ENCODE measurements at places on chromosomes 12 and 14.

DNA sequence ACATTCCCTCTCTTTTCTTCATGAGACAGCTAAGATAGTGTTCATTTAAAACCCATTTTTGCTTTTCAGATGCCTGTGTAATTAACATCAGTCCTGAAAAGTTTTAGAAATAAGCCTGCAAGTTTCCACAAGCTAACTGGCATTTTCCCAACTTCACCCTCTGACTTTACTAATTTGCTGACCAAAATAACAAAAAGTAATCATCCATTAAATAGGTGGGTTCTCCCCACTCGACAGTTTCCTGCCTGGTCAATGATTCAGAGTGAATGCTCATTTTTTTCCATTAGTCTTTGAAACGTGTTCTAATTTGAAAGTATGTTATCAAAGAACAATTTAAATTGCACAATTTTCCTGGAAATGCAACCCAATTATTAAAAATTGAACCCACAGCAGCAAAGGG is 23.6 kb downstream of the NELL2 start:
- no peak for DNase-seq

- no peak for DNase-seq
Measured at GRCh38 chr12:117688446-117688845, 280.3 kb downstream of the KSR2 start.

DNA sequence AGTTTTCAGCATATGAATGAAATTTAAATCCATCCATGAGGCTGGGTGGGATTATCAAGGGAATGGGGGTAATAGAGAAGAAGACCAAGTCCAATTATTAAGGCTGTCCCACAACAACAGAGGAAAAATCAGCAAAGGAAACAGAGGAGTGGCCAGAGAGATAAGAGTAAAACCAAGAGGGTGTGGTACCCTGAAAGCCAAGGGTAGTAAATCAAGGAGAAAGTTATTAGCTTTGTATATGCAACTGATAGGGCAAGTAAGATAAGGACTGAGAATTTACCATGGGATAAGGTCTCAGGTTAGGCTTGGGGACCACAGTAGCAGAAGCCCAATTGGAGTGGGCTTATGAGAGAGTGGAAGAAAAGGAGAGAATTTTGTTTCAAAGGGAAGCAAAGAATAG is 134.5 kb downstream of the NUAK1 start:
- no peak for DNase-seq

DNA sequence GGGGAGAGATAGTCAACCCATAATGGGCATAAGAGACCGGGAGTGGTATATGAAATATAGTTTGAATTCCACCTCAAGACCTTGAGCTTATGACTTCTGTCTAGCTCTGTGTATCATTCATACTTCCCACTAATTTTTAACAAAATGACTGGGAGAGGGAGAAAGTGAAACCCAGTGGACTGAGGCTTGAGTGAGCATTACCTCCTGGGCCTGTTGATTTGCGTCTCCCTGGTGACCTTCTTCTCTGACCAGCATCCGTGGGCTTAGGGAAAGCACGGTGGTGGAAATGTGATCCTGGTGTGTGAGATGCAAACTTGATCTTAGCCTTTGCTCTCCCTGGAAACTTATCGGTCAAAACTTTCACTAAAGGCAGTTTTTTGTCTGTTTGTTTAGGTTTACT is 207.9 kb upstream of the BCL2L14 start:
- DNase-seq = no peak

DNA sequence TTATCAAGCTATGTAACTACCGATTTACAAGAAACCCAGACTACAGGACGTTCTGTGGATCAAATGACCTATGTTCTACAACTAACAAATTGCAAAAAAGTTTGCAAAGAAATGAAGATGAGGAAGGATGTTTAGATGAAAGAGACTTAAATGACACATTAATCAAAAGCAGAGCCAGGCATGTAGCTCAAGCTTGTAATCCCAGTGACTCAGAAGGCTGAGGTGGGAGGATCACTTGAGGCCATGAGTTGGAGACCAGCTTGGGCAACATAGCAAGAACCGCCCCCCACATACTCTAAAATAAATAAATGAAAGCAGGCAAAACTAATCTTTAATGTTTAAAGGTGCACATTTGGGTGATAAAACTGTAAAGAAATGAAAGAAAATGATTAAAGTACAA is 331.9 kb downstream of the BTG1 start:
- DNase-seq = no peak

GRCh38 chr12:107393043-107393717 is 292.4 kb upstream of the PWP1 start:
- DNase-seq = no peak

GRCh38 chr14:68637106-68638021 is 155.5 kb downstream of the ZFP36L1 start:
- DNase-seq = no peak

DNA sequence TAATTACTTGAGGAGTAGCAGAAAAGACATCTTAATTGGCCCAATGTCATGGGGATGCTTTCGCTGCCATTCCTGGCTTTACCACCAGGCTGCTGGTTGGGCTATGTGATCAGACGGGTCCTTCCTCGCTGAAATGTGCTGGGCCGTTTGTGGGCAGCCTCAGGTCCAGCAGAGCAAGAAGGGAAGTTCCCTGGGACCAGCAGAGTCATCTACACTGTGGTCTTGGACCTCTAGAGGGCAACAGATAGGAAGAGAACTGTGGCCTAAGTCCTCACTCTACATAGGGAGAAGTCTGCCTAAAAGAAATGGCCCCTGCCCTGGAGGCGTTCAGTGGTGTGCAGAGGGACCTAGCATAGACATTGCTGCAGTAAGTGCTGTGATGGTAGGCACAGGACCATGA is 10.9 kb downstream of the EVL start:
- peak; percentile 64 for DNase-seq

- no peak for DNase-seq
Measured at GRCh38 chr14:87800216-87800615, 192.8 kb downstream of the GALC start.

GRCh38 chr14:71322655-71323250 is 415.5 kb downstream of the PCNX1 start:
- peak; percentile 61 for DNase-seq

DNA sequence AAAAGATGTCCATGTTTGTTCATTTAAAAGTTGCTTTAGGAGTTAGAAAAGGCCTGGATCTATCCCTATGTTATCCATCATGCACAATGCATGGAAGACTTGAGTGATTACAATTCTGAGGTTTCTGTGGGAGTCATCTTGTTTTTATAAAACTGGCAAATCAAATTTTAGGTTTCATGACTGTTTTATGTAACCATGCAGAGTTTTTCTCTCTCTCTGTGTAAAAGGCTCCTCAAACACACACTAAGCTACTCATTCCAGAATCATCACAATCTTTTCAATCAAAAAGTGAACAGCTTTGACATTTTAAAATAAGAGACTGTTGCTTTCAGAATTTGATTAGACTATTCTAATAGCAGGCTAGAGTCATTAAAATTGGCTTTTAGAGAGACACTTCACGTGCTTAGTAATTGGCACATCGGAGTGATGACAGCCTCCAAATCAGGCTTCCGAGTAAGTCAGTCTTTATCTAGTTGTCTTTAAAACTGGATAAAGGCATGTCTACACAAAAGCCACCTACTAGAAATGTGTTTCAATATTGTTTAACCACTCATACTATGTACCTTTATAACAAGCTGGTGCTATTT is 31.9 kb downstream of the PRICKLE1 start:
- no peak for DNase-seq

GRCh38 chr12:96308881-96309280 is 91.4 kb downstream of the CDK17 start:
- no peak for DNase-seq

DNA sequence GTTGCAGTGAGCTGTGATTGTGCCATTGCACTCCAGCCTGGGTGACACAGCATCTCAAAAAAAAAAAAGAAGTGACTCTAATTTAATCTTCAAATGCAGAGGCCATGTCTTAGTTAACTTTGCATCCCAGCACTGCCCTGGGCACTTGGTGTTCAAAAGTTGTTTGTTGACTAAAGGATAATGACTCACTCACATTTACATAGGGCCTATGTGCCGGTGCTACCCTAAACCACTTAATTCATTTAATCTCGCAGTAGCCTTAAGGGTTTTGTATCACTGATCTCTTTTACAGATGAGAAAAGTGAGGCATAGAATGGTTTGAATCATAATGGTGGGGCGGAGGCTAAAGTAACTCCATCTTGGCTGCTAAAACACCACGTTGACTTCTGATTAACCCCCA is 23.7 kb downstream of the MFAP5 start:
- DNase-seq = no peak

DNA sequence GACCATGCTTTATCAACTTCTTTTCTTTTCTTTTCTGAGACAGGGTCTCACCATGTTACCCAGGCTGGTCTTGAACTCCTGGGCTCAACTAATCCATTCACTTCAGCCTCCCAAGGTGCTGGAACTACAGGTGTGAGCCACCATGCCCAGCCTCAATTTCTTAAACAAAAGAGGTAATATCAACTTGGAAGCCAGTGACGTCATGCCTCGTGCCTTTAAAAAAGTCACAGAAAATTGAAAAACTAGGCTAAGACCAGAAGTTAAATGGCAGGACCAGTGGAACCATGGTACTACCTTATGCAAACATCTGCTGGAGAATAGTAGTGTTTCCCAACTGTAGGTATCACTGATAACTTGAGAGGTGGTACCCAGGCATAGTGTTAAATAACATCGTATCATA is 103.3 kb downstream of the KSR2 start:
- DNase-seq = no peak

- peak; percentile 53 for DNase-seq
Measured at GRCh38 chr12:51591016-51591901, at the start of gene SCN8A. Gene SCN8A (plus strand): TSS chr12:51591233. CDS start chr12:51662818, 71,585 bp downstream.

GRCh38 chr12:25458047-25458552 is 95.0 kb downstream of the LMNTD1 start:
- no peak for DNase-seq

DNA sequence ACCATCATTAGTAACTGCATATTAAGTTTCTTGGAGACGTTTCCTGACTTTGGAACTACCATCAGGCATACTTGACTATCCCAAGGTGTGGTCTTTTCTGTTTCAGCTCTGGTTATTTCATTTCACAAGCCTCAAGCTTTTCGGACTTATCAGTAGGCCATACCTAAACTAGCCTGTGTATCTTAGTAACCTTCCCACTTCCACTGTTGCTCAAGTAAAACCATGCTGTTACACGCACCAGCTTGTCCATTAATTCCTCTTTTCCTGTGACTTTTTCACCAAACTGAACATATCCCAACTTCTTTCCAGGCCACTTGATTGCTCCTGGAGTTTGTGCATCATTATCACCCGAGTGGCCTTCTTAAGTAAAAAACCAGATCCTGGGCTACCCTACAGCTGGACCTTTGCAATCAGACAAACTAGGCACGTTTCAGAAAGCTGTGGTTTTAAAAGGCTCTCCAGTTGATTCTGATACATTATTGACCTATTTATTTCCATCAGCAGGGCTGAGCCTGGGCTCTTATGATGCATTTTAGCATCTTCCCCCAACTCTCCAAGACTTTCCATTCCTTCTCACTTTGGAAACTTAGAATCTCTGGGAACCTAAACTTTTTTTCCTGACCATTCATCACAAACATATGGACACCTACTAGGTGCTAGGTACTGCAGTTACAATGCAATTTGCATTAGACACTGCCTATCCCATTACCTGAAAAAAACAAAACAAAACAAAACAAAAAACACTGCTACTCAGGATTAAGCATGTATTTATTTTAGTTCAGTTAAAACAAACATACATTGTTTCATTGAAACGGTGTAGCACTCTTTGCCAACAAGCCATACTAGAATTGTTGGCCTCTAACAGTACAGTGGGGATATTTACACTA is 14.9 kb downstream of the SLC38A2 start:
- DNase-seq = no peak

- no peak for DNase-seq
Measured at GRCh38 chr14:70472253-70473159, 20.5 kb downstream of the ADAM21 start.

GRCh38 chr12:112169161-112169872 is 44.0 kb downstream of the TRAFD1 start:
- DNase-seq = no peak

DNA sequence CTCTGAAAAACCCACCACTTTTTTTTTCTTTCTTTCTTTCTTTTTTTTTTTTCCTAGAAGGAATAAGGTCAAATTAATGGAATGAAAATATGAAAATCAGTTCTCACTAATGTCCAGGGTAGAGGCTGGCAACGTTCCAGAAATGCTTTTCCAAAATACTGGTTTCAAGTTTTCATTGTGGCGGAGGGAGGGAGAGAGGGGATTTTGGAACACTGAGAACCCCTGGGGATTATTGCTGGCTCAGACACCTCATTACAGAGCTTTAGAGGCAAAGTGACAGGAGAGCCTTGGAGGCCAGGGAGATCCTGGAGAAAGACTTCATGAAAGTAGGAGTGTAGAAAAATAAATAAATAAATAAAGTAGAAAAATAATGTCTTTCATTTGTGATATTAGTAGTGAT is 45.4 kb downstream of the ALX1 start:
- DNase-seq = no peak

DNA sequence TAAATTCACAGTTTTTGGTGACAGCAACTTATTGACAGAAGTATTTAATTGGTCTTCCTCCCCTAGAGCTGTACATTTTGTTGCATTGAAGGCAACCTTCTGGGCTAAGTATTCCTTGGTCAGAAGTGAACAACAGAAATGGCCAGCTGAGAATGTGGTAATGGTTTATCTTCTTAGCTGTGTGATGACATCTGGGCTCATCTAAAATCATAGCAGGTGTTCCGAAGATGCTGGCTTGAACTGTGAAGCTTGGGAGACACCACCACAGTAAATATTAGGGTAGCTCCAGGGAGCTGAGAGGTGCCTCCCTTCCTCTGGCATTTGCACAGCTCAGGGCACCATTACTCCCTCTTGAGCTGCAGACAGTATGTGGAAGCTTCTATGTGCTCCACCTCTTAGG is 3.7 kb upstream of the PTPRB start:
- no peak for DNase-seq

GRCh38 chr14:59337141-59337611 is 128.0 kb downstream of the GPR135 start:
- no peak for DNase-seq

DNA sequence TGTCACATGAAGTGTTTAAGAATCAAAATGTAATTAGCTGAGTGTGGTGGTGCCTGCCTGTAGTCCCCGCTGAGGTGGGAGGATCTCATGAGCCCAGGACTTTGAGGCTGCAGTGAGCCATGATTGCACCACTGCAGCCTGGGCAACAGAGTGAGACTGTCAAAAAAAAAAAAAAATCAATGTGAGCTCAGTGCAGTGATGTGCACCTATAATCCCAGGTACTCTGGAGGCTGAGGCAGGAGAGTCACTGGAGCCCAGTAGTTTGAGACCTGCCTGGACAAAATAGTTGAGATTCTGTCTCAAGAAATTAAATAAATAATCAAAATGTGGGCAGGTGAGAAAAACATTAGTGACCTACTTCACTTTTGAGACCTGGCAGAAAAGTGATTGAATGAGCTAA is 140.0 kb downstream of the MON2 start:
- no peak for DNase-seq

- no peak for DNase-seq
Measured at GRCh38 chr12:15474766-15475165, 152.5 kb downstream of the PTPRO start.

GRCh38 chr12:84270470-84271140 is 642.0 kb downstream of the SLC6A15 start:
- no peak for DNase-seq

Measured in CD4-positive, alpha-beta T cell treated with Interleukin-17A for 1 hour (primary cell).